SK-N-SH (cell line): ENCODE measurements at places on chromosomes 6 and 20. TPM values are rescaled to one million over a fixed set of nuclear protein-coding genes. Genes with fewer than 3 reads are reported as not detected.
A peak's percentile ranks its signal among the peaks of the same experiment; 100 is the strongest.

Gene TCF19
- polyA plus RNA-seq: 7.0 and 9.3 TPM in 2 replicates

- no peak for DNase-seq
Observed at GRCh38 chr20:19522836-19523590, 235.0 kb upstream of the RIN2 start.

DNA sequence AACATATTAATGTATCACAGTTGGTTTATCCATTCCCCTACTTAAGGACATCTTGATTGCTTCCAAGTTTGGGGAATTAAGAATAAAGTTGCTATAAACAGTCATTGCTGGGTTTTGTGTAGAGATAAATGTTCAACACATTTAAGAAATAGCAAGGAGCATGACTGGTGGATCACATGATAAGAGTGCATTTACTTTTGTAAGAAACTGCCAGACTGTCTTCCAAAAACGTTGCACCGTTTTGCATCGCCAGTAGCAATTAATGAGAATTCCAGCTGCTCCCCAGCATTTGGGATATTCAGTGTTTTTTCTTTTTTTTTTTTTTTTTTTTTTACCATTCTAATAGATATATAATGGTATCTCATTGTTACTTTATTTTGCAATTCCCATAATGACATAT is 695.7 kb upstream of the GJE1 start:
- DNase-seq: no peak

- no peak for DNase-seq
Observed at GRCh38 chr6:169589699-169590257, 112.1 kb downstream of the WDR27 start.

DNA sequence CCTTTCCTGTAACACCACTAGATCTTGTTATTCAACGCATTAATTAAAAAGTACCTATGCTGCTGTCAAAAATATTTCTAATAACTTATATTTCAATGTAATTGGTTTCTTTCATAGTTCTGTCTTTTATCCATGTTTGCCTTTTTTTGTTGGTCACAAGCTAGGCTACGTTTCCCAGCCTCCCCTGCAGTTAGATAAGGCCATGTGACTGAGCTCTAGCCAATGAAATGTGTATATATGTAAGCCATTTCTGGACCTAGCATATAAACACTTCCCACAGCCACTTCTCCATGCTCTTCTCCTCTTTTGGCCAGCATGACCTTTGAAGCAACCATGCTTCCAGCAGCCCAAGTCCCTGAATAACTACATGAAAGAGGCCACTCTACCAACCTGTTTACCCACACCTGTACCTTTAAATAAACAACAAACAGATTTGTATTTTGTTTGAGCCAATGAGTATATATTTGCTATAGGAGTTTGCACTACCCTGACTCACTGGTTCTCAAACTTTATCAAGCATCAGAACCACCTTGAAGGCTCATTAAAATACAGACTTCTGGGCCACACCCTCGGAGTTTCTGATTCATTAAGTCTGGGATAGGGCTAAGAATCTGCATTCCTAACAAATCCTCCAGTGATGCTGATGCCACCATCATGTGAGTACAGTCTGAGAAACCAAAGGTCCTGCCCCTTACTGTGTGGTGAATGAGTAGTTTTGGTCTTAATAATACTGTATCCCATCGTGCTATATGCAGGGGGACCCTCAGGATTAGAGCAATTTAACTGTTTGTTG is 45.6 kb upstream of the BEND6 start:
- no peak for DNase-seq

DNA sequence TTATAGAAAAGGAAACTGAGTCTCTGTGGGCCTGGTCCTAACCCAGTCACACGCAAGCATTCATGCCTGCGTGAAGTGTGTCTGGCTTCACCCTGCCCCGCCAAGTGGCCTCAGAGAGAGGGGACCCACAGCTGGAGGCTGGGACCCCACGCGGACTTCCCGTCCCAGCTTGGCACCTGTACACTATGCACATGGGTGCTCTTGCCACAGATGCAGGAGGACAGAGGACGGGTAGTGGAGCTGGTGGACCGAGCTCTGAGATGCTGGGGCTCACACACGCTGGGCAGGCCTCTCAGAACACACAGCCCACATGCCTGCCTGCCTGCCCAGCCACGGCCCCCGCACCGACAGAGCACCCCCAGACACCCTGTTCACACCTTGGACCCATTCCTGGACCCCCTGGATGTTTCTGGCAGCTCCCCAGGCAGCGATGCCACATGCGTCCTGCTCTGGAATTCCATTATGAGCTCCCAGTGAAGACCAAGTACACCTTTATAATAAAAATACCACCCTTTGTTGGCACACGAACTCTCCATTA is 24.9 kb upstream of the SMOC2 start:
- no peak for DNase-seq

DNA sequence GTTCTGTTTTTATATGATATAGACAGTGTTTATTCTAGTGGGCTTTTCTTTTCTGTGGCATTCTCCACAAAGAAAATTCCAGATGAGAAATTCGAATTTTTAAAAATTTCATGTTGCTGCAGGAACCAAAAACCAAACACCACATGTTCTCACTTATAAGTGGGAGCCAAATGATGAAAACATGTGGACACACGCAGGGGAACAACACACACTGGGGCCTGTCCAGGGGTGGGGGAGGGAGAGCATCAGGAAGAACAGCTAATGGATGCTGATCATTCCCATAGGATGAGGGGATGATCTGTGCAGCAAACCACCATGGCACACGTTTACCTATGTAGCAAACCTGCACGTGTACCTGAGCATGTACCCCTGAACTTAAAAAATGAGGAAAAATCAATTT is 499.0 kb upstream of the SLC35B3 start:
- no peak for DNase-seq

- peak; percentile 33 for DNase-seq
Observed at GRCh38 chr6:36422714-36423100, 19.9 kb downstream of the PXT1 start.

- no peak for DNase-seq
Observed at GRCh38 chr6:10400330-10400729, 14.5 kb downstream of the TFAP2A start.

DNA sequence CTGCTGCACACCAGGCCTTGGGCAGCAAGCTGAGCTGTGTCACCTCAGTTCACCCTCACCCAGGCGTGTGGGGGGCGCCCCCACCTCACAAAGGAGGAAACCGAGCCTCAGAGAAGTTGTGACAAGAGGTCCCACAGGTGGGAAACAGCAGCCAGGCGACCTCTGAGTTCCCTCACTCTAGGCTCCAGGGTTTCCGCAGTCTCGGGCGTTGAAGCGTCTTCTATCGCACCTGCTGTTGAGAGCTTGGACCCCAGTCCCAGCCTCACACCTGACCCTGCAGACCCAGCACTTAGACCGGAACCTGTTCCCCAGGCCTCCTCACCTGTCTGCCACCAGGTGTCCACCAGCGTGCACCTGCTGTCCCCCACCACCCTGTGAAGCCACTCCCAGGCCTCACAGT is 22.3 kb upstream of the APMAP start:
- DNase-seq: no peak

GRCh38 chr6:96675597-96675996 is 112.7 kb downstream of the FHL5 start:
- DNase-seq: no peak
